ENCODE measurements at places on chromosomes 3 and 15. TPM values are rescaled to one million over a fixed set of nuclear protein-coding genes. Genes with fewer than 3 reads are reported as not detected.

The CFAP100 gene
- not detected for total RNA-seq

The GOLGA8J gene
- total RNA-seq, result not detected

The HRG gene
- total RNA-seq, result not detected

DNA sequence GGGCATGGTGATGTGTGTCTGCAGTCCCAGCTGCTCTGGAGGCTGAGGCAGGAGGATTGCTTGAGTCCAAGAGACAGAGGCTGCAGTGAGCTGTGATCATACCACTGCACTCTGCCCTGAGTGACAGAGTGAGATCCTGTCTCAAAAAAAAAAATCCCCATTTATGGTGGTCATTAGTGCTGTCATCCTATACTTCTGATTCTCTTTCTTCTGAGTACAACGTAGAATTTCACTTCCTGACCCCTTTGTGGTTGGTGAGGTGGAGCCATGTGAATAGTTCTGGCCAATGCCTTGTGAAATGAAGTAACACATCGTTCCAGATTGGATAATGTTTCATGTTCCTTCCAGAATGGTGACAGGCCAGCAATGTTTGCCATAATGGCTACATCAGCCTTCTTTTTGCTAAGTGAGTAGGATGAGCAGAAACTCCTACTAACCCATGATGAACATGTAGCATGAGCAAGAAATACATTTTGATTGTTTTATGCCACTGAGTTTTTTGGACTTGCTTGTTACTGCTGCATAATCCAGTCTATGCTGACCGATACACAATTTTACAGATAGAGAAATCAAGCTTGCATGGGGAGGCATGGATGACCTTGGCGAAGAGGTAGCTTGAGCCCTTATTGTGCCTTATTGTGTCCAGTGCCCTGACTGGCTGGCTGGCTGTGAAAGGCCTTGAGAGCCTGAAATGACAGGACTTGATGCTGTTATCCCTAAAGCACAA is 30.9 kb upstream of the TLE3 start:
- ATAC-seq, result no peak

GRCh38 chr15:59420986-59421618 is 16.9 kb upstream of the FAM81A start:
- ATAC-seq, result no peak

GRCh38 chr3:46998852-46999515 is 19.5 kb downstream of the NBEAL2 start:
- ATAC-seq, result no peak

DNA sequence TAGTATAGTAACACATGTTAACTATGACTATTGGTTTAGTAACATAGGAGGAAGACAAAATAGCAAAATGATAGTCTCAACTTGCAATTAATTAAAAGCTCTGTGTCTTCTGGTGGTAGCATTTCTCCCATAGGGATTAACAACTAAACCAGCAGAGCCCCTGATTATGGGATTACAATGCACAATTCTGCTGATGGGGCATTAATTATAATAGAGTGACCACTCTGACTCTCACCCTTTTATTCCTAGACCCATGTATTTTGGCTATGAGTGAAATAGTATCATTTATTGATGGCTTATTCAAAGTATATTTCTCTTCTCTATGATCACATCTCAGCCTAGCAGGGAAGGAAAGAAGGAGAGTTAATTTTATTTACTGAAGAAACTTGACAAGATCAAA is 17.5 kb upstream of the GOLGA8B start:
- ATAC-seq, result no peak

- no peak for ATAC-seq
Measured at GRCh38 chr3:153290268-153291015, 128.4 kb downstream of the RAP2B start.

DNA sequence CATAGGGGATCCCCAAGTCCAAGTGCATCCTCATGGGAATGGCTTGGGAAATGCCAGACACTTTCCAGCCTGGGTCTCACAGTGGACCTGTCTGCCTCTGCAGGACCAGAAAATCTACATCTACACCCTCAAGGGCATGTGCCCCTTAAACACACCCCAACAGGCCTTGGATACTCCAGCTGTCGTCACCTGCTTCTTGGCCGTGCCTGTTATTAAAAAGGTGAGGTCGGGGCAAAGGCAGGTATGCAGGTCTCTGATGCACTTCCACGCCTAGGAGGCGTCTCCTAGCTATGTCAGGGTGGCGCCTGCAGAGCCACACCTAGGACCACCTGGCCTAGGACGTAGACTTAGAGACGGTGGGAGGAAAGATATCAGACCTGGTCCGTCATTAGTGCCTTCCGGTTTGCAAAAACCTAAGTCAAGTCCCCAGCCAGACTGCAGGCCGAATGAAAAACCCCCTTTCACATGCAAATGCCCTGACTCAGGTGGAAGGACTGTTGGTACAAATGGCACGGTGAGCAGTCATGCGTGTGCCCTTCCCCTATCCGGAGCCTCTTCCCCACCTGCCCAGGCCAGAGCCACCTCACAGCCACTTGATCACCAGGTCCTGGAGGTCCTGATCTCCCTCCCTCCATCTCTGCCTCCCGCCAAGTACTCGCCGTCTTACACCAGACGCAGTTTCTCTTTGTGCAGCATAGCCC is 143.5 kb downstream of the LRRK1 start:
- ATAC-seq, result no peak
